Hepatocyte (in vitro differentiated cells): ENCODE measurements at places on chromosomes 3 and 15. TPM values are rescaled to one million over a fixed set of nuclear protein-coding genes. Genes with fewer than 3 reads are reported as not detected.

- DNase-seq, result peak; percentile 5
Observed at GRCh38 chr15:35142578-35142977, 57.5 kb upstream of the NANOGP8 start.

DNA sequence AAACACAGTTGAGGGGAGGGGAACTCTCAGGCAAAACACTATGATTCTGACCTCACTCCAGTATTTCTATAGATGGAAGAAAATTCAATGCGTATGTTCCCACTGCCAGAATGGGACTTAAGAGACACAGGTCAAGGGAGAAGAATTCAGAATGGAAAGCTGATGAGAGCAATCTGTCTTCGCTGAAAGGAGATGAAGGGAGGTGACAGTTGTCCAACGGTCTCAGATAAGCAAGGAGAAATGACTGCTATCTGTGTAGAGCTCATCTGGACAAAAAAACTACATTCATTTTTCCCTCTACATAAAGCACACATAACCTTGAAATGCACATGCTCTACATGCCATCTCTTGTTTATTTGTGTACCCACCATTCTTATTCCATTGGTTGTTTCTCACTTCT, 405.1 kb downstream of the LSAMP start:
- no peak for DNase-seq

- DNase-seq, result peak; percentile 11
Observed at GRCh38 chr3:132787616-132788300, 65.5 kb upstream of the NPHP3 start.

The LIPH gene
- 10.7 and 442 TPM in 2 replicates for total RNA-seq

DNA sequence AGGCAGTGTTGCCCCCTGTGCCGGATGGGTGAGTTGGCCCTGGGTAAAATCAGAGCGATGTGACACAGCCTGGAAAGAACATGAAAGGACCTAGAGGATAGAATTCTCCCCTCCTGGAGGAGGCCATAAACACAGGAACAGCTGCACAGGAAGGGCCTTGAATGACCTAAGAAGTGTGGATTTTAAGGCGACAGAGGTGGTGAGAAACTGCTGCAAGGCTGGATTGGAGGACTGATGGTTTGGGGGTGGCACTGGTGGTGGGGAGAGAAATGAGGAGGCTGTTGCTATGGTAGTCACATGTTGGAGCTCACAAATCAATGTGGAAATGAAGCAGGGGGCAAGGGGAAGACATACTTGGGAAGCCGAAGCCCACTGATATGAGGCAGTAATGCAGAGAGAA, 13.8 kb downstream of the XIRP1 start:
- DNase-seq, result no peak

The PLA2G4F gene
- 0.96 and 1.1 TPM in 2 replicates for total RNA-seq
